Breast epithelium (tissue), 4 donors: ENCODE measurements at places on chromosomes 3 and 15.

GRCh38 chr3:196423044-196423781 is 9.0 kb downstream of the UBXN7 start:
- peak; percentile 44 for DNase-seq

DNA sequence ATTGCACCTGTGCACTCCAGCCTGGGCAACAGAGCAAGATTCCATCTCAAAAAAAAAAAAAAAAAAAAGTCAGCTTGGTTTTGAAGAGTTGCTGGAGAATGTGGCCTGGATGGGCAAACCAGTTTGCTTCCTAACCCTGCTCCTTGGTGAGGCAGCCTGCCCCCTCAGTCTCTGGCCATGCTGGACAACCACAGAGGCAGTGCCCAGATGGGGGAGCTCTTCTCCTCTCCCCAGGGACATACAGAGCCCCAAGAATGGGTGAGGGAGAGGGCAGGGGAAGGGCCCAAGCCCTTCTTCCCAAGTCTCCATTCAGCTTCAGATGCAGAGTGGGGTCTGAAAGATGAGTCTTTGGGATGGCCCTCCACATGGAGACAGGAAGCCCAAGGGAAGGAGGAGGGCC is 27.9 kb downstream of the CD276 start:
- DNase-seq, result no peak

GRCh38 chr3:169722724-169723123 is 42.1 kb downstream of the TERC start:
- DNase-seq, result no peak

GRCh38 chr15:72766780-72767179 is 16.8 kb downstream of the ADPGK start:
- no peak for DNase-seq

DNA sequence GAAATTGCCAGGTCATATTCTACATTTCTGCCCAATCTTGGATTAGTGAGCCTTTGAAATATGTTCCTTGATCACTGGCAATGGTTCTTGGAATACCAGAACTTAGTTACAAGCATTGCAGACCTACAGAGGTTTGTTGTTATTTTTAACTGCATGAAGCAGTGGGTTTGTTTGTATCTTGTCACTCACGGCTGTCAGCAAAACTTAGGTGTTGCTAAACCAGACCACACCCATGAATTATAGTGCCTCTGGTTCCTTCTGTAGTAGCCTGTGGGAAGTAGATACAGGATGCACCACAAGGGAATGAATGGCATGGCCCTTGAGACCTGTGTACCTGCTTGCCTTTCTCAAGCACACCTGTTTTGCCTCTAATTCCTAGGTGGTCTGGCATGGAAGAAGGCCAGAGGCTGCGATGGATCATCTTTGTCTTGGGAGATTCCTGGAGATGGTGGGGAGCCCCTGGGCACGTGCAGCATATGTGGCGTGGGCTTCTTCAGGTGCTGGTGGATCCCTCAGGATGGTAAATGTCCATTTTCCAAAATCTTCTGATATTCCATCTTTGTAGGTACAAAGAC is 138.8 kb downstream of the SNRPN start:
- no peak for DNase-seq

- DNase-seq, result no peak
Measured at GRCh38 chr3:4084271-4084670, 218.9 kb upstream of the SETMAR start.

DNA sequence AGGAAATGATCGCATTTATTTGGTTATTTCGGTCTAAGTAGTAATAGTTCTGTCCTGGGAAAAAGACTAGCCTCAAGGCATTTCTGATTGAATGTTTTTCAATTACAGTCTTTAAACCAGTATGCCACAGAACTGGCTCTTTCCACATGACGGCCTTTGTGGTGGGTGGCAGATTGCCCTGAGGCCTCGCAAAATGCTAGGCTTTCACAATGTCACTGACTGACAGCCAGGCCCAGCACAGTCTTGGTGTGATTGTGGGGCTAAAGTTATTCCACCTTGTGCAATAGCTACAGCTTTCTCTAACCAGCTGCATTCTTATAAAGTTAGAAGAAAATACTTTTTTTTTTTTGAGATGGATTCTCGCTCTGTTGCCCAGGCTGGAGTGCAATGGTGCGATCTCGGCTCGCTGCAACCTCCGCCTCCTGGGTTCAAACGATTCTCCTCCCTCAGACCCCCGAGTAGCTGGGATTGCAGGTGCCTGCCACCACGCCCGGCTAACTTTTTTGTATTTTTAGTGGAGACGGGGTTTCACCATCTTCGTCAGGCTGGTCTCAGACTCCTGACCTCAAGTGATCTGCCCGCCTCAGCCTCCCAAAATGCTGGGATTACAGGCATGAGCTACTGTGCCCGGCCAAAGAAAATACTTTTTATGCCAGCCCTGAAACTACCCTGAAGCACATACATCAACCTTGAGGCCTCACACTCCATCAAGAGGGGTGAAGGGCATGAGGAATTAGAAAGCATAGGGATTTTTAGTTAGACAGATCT is 2.5 kb upstream of the ADIPOQ start:
- no peak for DNase-seq

- DNase-seq, result no peak
Measured at GRCh38 chr15:64224511-64224910, 61.7 kb upstream of the PPIB start.
